Activated CD8-positive, alpha-beta memory T cell treated with anti-CD3 and anti-CD28 coated beads for 1 hour (primary cell): ENCODE measurements at places on chromosomes 16 and 17.
A peak's percentile ranks its signal among the peaks of the same experiment; 100 is the strongest.

DNA sequence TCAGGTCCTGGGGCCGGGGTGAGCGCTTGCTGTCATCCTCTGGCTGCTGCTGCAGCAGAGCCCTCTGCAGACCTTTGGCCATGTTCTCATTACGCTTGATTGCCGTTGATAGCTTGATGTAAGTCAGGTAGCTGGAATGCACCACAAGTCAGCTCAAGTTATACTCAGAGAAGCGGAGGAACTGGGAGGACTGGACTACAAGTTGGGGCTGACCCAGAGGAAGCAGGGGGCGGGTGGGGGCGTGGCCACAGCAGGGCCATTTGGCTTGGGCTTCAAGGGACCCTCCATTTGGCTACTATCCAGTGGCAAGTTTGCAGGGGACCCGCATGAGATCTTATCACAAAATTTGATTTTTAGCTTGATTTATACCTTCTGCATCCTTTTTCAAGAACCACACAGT is 19.0 kb upstream of the EVPL start:
- DNase-seq, result no peak

DNA sequence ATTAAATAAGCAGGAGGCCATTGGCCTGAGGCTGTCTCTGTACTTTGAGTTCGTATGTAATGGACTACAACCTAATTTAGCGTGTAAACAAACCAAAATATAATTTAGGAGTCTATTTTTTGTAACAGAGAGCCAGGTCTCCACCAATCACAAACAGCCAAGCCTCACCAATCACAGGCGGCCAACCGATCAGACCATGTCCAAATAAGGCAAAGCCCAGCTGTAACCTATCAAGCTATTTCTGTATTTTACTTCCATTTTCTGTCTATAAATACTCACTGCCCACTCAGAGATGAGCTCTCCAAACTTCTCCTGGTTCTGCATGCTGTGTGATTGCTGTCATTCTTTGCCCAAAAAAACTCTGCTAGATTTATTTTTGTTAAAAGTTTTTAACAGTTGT is 322.7 kb downstream of the NPIPA8 start:
- no peak for DNase-seq

- no peak for DNase-seq
Measured at GRCh38 chr17:78266231-78266631, 34.8 kb downstream of the TMEM235 start.

DNA sequence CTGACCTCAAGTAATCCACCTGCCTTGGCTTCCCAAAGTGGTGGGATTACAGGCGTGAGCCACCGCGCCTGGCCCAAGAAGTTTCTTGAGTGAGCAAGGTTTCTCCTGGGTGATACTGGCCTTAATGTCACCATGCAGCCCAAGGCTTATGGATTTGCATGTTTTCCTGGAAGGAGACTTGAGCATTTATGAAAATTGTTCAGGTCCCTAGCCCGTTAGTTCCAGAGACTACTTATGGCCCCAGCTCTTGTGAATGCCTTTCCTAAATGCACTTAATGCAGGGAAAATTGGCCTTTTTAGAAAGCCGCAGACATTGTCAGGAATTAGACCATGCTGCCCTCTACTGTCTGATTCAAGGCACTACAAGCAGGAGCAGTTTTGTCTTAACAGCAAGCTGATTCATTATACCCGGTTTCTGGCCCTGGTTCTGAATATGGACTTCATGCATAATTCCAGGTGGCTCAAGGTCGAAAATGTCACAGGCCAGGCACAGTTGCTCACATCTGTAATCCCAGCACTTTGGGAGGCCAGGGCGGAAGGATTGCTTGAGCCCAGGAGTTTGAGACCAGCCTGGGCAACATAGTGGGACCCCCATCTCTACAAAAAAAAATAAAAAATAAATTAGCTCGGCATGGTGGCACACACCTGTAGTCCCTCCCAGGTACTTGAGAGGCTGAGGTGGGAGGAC is 91.3 kb downstream of the SNX29 start:
- peak; percentile 17 for DNase-seq

GRCh38 chr17:10337976-10338375 is 34.8 kb downstream of the MYH13 start:
- DNase-seq, result no peak

- no peak for DNase-seq
Measured at GRCh38 chr16:84379709-84380362, 11.5 kb downstream of the ATP2C2 start.

DNA sequence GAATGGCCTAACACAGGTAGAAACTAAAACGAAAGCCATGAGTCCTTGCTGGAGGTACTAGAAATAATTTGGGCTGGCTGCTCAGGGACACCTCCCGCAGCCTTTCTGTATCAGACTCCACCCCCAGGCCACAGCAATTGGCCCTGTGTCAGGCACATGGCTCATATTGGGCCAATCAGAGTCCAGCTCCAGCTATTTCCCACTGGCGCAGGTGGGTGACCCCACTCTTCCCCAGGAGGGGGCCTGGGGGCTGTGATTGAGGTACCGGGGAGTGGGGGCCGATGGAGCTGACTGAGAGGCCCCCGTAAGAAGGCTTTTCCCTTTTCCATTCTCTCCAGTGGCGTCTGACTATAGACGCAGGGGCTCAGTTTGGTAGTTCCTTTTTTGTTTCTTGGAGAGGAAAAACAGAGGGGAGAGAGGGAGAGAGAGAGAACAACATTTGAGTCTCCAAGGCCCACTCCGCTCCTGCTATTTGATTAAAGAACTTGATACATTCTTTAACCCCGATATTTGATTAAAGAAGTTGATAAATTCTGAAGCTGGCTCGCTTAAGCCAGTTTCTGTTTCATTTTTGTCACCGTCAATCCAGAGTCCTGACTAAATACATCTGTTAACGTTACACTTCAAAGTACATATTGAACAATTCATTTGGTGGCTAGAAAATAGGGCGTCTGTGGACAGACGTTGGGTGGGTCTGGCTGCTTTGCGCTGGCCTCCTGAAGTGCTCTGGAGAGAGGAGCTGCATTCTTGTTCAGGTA is 26.3 kb downstream of the FOXL1 start:
- DNase-seq, result no peak

GRCh38 chr16:13463619-13464018 is 456.3 kb upstream of the ERCC4 start:
- no peak for DNase-seq

DNA sequence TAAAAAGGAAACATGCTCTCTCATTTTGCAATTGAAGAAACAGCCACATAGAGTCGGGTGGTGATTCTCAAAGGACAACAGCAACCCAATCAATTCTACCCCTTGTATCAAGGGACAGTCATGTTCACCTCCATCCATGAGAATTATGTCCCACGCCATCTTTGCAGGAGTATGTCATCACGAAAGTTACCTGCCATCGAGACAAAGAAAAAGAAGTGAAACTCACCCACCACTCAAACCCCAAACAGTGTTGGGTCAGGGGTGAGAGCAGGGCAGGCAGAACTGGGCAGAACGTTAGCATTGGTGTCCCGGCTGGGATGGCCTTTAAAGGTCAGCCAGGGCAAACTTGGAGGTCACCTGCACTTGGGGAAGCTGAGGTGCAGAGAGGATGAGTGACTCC is 24.2 kb upstream of the HNF1B start:
- no peak for DNase-seq

GRCh38 chr16:57621521-57622271 is 6.7 kb upstream of the ADGRG1 start:
- DNase-seq, result no peak

DNA sequence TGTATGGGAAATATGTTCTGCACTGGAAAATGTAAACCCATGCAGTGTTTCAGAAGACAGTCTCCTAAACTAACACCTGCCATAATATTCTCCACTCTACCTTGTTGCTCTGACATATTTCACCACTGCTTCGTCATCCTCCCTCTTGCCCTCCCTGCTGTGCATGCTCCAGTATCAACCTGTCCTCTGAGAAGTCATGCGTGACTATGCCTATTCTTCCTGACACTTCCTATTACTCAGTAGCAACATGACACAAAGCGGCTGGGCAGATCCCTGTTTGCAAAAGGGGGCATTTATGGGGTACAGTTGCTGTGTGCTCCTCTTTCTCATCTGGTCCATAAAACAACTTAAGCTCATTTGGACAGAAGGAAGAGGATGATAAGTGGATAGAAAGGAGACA is 805.6 kb upstream of the EEF2KMT start:
- no peak for DNase-seq

GRCh38 chr17:33373273-33373672 is 80.2 kb upstream of the ASIC2 start:
- no peak for DNase-seq

GRCh38 chr16:73916829-73917594 is 379.6 kb upstream of the PSMD7 start:
- DNase-seq, result no peak

DNA sequence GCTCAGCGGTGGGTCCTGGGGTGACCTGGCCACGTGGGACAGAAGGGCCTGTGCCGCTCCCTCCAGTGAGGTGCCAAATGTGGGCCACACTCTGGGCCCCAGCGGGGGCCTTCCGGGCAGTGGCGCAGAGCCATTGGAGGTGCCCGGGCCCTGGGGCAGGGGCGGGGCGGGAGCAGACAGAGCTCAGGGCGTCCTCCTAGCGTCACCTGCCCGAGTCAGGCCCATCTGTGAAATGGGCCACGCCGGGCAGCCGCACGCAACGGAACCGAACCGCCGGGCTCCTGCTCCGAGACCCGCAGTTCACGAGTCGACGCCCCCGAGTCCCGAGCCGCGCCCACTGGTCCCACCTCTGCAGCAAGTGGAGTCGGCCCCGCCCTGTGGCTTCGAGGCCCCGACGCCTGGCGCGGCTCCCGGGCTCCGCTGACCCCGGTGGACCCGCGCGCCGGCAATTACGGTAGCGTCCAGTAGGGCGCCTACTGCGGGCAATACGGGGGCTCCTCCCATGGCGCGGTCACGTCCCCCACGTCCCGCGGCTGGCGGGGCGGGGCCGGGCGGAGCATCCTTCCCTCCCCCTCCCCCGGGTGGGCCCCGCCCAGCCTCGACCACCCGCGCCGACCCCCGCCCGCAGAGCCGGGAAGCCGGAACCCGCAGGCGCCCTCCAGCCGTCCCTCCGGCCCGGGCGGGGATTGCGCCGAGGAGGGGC is 1.9 kb downstream of the SLC16A3 start:
- DNase-seq, result no peak

DNA sequence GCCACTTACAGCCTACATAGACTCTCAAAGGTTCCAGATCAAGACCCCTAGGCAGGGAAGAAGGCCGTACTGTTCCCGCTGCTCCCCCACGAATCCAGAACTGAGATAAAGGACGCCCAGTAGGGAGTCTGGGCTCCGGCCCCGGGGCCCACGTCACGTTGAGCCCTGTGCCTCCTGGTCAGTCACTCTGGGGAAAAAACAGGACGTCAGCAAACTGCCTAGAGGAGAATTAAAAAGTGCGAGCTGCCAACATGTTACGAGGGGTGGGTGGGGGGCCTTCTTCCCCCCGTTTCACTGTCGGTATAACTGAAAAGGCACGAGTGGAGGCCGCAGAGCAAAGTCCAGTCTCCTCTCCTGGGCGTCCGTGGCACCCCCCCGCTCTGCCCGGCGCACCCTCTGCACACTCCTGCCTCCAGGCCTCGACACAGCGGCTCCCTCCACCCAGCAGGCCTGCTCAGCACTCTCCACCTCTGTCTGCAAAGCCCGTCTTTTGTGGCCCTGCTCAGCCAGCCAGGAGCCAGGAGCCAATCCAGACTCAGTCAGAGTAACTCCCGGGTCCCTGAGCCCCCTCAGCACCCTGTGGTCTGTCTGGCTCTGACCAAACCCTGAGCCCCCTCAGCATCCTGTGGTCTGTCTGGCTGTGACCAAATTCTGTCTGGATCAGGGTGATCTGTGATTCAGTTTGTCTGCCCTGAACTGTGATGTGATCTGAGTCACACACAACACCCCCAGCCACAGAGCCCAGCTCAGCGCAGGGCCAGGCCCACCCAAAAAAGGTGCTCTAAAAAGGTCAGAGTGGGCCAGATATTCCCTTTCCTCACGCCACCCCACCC is 6.2 kb downstream of the ITGAE start:
- DNase-seq, result peak; percentile 21

DNA sequence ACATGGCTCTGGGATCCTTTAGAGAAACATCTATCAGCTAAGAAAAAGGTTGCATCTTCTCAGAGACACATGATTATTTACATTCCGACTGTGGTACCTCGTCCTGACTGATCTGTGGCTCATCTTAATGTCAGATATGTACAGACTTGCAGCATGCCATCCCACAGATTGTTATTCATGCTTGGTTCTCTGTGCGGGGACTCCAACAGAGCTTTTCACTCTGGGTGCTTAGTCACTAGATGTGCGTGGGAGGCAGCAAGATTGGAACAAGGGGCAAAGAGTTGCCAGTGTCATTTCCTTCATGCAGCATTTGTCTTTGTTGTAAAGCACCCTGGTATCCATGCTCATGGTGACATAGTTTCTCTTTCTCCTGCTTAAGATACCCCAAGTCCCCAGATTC is 179.1 kb upstream of the CACNG5 start:
- no peak for DNase-seq

DNA sequence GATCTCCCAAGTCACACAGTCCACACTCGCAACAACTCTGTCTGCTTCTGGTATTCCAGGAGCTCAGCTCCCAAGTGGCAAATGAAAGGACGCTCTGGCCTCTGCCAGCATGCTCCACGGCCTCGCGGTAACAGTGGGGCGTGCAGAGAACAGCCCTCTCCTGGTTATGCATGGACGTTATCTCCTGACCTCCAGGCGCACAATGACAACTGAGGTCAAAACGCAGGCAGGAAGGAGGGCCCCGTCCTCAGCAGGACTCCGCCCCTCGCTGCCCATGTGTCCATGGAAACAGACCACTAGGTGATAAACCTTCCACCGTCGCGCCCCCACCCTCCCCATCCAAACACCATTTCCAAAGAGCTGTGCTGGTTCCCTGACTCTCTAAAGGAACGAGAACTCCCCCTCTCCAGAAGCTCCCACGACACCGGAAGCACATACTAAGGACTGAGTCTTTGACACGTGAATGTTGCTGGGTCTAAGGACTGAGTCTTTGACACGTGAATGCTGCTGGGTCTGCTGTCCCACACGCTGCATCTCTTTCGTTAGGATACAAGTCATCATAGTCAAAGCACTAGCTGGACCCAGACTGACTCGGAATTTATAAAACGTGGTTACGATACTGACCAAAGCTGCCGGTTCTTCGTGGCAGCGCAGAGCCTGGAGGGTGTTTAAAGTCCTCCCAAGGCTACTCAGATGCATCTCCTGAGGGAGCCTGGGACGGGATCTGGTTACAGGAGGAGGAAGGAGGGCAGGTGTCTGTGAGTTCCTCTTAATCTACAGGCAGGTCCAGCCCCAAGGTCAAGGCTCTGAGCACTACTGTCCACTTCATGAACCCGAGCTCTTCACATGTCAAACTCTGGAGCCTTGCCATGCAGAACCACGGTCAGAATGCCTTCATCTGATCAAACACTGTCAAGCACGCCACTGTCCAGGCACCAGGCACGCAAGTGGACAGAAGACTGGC is 43.9 kb downstream of the KLHDC4 start:
- no peak for DNase-seq

- no peak for DNase-seq
Measured at GRCh38 chr17:37116671-37117185, 168.0 kb downstream of the AATF start.

GRCh38 chr17:57860414-57860999 is 10.7 kb upstream of the MRPS23 start:
- no peak for DNase-seq

GRCh38 chr16:67514382-67514828 is 14.2 kb upstream of the RIPOR1 start:
- peak; percentile 49 for DNase-seq
